Dorsolateral prefrontal cortex (tissue), 122 donors: ENCODE measurements at places on chromosomes 2 and 18. TPM values are rescaled to one million over a fixed set of nuclear protein-coding genes. Genes with fewer than 3 reads are reported as not detected.

DNA sequence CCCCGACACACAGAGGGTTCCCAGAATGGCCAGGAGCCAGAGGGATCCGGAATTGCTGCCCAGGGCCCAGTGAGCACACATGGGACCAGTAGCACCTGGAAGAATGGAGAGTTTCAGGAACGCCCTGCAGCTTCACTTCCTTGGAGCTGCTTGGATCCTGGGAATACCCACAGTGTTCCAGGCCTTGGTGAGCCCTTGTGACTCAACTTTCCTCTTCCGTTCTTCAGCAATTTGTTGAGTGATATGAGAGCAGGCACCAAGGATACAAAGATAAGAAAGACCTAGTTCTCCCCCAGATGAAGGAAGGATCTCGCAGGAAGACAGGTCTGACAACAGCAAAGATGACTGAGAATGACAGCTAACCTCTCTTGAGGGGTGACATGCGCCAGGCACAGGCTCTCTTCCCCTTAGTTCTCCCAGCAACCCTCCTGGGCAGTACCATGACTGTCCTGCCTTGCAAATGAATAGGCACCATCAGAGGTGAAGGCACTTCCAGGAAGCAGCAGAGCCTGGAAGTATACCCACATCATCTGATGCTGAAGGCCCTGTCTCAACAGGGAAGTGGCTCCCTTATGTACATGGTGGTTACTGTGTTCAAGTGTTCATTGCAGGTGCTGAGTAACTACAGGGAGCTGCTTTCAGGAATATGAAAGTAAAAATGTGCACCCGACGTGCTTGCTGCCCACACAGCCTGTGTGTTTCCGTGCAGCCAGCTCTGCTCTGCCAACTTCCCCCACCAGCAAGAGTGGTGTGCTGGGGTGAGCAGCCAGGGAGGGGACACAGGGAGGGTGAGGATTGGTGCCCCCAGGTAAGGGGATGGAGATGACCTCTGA, 116.2 kb downstream of the STPG4 start:
- no peak for DNase-seq

The ELOA2 gene
- total RNA-seq: not detected

The CCDC121 gene
- 6.4 TPM for total RNA-seq

DNA sequence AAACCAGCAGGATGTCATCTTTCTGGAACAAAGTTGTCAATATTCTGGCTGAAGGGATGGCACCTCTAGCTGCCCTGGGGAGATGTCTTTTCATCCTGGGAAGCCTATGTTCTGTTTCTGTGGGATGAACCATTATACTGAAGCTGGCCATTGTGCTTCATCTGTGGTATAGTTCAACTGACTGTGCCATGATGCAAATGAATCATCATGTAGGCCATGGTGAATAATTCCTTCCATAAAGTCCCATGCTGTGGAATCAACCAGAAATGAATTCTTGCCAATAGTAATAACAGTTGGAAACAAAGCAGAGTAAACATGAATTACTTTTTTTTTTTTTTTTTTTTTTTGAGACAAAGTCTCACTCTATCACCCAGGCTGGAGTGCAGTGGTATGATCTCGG, 64.1 kb upstream of the CNGA3 start:
- no peak for DNase-seq
